ENCODE measurements at places on chromosomes 2 and 18.

DNA sequence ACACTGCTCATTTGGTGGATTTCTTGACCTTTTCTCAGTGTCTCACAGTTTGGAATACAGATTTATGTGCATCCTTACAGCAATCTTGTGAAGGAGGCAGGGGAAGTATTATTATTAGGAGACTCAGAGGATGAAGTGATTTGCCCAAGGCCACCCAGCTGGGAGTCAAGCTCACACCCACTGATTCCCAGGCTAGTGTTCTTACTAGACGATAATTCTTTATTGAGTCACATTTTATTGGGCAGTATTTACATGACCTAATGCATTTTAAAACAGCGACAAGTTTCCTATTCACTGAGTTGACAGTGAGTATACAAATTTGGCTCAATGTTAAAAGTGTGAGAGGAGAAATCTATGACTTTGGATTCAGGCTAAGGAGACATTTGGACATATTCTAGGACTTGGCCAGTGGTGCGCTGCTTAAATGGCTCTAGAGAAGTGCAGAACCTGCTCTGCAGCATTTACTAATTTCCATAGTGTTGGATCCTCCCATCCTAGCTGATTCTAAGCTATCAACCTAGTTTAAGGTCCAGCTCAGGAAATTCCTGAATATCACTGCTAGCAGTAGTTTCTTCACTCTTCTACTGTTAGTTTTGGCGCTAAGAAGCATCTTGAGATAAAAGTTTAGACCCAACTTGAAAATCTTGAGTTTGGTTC lies 199.3 kb downstream of the MTX2 start:
- no peak for DNase-seq

GRCh38 chr18:79042276-79042675 lies 26.9 kb upstream of the ATP9B start:
- no peak for DNase-seq

- DNase-seq: no peak
Observed at GRCh38 chr2:39020383-39020782, 100.5 kb downstream of the SOS1 start.

DNA sequence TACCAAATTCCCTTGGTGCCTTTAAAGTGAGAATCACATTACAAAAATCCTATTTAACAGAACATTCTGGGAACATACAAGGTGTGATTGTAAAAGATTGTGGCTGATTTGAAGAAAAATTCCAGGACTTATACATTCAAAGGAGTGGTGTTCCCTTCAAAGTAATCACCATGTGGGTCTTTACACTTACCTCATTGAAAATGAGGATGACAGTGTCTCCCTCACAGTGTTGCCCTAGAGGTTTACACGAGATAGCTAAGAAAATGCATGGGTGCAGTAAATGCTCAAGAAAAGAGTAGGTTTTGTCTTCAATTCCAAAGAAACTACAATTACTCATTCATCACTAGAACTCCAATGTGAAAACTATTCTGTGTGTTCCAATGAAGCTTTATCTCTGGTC lies 331.5 kb downstream of the SLC4A3 start:
- no peak for DNase-seq

- peak; percentile 9 for DNase-seq
Observed at GRCh38 chr2:173898996-173899395, 66.2 kb downstream of the SP3 start.

DNA sequence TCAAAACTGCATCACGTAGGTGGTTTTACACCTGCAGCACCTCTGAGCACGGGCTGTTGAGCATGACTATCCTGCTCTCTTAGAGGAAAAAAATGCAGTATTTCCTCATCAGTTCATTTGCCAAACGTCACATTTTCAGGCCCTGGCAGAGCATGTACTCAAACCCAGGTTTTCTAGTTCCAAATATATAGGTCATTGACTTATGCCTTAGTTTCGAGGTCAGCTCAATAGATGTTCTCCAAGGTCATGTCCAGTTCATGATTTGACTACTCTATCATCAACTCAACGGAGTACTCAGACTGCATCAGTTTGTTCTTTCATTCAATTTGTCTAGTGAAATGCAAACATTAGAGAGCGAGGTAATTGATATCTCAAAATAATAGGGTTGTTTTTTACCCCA lies 39.3 kb upstream of the STAT1 start:
- DNase-seq: no peak
